ENCODE measurements at places on chromosomes 4 and X.

DNA sequence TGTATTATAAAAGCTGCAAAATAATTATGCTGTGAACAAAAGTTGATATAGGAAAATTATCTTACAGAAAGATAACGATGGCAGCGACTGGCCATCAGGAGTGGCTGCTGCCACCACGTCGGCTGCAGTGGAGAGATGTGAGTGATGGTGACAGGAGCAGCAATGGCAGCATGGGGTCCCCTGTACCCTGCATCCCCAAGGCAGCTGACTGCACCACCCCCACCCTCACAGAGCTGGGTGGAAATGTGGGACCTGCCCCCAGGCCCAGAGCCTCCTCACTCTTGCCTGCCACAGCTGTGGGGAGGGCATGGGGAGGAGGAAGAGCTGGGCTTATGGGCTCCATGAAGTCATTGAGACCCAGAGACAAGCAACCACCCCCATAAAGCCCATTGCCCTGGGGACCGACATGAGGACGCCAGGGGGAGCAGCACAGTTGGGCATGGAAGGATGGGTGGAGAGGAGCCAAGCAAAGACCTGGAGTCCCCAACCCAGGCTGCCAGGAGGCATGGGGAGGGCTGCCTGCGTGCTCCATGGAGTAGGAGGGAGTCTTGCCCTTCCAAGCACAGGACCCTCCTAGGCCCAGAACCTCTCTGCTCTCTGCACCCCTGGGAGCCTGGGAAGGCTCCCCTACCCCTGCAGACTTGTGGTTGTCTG lies 1090.5 kb downstream of the PCDH18 start:
- DNase-seq, result no peak

DNA sequence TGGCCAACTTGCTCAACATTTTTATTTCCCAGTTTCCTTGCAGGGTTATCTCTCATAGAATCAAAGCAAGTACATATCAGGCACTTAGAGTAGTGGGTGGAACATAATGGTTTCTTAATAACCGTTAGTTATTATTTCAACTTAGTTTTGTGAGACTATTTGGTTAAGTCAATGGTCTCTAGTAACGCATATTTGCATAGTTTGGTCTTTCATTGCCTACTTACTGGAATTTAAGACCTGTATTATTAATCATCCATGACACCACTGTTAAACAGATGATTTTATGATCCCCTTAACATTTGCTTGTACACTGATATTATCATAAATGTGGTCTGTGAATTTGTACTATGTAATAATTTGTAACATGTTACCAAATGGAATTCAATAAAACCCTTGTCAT lies 70.9 kb upstream of the SMIM31 start:
- DNase-seq, result no peak

- DNase-seq, result no peak
Measured at GRCh38 chrX:136021903-136022302, 36.7 kb downstream of the SLC9A6 start.

GRCh38 chr4:40577588-40578253 lies 51.9 kb downstream of the RBM47 start:
- DNase-seq, result no peak

DNA sequence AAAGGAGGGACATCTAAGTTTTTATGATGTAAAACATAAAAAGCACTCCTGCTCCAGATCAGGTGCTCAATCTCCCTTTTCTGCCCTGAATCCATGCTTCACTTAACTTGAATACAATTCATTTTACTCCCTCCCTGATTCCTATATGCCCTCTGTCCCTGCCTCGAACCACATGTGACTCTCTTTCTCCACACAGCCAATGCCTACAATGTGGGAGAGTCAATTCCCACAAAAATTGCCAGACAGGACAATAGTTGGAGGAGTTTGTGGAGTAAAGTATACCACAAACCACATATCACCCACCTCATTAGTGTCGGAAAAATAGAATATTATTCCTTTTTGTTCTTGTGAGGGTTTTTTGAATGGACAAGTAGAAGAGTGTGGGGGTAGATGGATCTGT lies 9.7 kb downstream of the AMMECR1 start:
- no peak for DNase-seq

- DNase-seq, result no peak
Measured at GRCh38 chr4:122334828-122335227, 44.0 kb upstream of the ADAD1 start.

DNA sequence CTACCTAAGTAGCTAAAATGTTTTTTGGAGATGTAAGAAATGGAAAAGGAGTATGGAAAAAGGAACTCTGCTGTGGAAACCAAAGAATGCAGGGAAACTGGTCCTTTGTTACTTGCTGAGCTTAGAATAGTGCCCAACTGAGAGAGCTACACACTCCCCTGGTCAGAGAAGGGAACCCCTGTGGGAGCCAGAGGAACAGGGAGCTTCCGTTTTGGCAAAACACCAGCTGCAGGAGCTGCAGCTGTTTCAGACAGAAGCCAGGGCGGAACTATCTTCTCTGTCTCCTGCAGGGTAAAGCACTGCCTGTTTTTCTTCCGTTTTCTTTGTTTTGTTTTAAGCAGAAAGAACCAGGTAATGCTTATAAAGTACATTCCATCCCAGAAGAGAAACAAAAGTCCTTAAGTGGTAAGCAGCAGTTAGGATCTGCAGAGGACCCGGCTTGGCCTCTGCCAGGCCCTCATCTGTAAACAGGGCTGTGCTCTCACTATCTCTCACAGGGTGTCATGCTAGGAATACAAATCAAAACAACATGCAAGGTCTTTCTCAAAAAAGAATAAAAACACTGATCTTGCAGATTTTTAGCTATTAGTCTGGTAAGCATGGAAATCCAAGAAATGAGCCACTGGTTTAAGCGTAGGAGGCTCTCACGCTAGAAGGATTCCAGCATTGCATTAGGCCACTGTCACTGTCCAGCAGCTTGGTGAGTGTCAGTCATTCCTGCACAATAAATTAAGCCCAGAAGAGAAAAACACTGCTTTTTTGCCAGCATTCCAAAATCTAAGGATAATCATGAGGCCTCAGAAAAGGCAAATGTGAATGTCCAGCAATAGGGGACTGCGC lies 76.1 kb downstream of the CHST7 start:
- peak; percentile 52 for DNase-seq

DNA sequence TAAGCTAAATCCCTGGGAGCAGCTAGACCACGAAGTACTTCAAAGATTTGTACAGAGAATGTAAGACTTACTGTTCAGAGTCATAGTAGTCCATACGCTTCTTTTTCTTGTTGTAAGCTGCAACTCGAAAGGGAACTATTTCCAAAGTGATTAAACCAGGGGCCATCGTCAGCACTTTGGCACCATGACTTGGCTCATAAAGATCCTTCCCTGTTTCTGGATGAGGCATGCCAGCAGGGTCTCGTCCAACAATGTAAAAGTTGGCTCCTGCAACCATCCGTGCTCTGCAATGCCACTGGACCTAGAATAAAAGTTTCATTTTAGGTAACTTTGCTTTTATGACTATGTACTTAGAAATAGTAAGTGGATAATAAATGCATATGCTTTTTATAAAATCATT lies 88.5 kb downstream of the PAPSS1 start:
- peak; percentile 46 for DNase-seq

- peak; percentile 95 for DNase-seq
Measured at GRCh38 chrX:120629667-120630537, at the start of gene C1GALT1C1. Gene C1GALT1C1, minus strand, starts transcription at chrX:120630054. Its CDS starts 2,888 bp downstream, at chrX:120627166.

DNA sequence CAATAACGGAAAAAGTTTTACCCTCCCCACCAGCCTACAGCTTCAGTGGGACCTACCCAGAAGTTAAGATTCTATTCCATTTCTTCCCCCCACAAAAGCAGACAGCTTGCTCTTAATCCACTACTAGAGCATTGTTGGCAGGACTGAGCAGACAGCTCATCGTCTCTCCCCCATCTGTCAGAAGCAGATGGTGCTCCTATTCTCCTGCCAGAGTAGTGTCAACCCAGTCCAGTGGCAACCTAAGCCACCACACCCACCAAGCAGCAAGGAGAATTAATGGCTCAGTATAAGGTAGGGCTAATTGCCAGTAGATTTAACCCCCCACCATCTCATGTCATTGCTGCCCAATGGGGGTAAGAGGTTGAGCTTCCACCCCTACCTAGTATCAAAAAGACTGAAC lies 62.0 kb downstream of the AWAT2 start:
- DNase-seq, result no peak

Measured in Right ventricle myocardium superior (tissue), 1 donor.